Hepatocyte (in vitro differentiated cells): ENCODE measurements at places on chromosomes 1 and 21.
A peak's percentile ranks its signal among the peaks of the same experiment; 100 is the strongest.

GRCh38 chr21:36125512-36126207 is 9.2 kb upstream of the CBR3 start:
- peak; percentile 73 for DNase-seq

DNA sequence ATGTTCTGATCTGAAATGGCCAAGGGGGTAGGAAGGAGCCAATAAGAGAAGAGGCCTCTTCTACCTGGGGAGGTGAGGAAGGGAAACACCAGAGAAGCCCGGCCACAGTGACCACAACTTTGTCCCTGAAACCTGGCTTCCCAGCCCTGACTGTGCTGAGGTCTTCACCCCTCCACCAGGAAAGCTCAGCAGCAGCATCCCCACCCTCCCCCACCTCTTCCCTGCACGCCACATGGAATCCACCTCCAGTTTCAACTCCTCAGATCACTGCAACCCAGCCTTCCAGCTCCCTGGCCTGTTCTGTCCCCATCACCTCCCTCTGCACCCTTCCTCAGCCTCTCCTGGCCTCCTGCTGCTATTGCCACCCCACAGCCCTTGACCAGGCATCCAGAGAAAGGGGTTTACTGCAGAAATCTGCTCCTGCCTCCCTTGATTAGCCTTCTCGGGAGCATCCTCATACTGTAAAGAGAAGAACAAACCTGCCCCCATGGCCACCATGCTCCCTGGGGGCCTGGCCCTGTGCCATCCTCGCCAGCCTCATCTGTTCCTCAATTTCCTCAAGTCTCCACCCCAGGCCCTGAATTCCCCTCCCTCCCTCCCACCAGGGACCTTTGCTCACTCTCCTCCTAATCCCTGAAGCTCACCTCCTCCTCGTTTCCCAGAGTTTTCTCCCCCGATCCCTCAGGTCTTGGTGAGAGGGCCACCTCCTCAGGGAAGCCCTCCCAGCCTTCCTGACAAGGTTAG is 450.9 kb downstream of the MATN1 start:
- no peak for DNase-seq

DNA sequence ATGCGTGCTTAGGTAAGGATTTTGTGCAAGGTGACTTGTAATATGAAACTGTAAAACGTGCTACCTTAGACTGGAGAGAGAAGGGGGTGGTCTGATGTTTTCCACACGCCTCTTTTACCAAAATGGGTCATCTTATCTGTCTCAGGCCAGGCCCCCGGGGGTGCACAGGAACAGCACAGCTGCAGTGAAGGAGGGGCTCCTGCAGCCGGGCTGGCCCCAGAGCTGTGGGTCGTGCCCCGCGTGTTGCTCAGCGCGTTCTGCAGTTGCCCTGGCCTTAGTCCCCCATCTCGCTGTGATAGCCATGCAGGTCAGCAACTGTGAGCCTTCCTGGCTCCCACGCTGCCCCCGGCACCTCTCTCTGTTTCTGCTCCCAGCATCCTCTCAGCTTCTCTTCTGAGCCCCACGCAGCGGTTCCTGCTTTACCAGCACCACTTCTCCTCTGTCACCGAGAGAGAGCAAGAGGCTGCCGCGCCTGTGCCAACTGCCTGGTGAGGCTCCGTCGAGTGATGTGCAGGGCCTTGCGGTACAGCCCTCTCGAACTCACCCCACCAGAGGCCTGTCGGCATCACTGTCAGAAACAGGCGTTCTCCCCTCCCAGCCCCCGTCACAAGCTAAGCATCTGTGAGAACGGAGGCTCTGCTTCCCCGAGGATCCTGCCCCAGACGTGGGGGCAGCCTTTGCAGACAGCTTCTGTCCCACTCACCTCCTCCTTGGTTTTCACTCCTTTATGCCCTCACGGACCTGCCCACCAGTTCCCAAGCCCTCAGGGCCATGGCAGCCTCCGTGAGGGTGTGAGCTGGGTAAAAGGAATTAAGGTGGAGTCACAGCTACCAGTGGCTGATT is 73.3 kb downstream of the ADARB1 start:
- no peak for DNase-seq

GRCh38 chr1:210125143-210125542 is 107.5 kb upstream of the SERTAD4 start:
- DNase-seq = no peak

DNA sequence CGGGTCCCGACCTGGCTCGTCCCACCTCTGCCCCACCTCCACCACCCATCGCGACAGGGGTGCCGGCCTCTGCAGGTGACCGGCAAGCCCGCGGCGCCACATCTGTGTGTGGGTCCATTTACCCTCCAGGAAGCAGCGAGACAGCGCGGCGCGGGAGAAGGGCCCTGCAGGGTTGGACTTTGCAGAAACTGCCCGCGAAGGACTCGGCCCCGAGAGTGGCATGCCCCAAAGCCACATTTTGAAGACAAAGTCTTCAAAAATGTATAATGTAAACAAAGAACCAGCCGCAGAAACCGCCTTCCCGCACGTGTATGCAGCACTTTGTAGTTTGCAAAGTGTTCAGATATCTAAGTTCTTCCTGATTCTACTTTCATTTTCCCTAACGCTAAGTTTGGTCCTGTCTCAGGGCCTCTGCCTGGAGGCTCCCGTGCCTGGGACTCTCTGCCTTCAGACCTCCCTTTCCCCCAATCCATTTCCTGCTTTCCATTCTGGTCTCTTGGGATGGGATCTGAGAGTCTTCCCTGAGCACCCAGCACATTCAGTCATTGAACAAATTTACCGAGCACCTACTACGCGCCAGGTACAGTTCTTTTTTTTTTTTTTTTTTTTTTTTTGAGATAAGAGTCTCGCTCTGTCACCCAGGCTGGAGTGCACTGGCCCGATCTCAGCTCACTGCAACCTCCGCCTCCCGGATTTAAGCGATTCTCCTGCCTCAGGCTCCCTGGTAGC is 524 bp upstream of the TMCO4 start:
- DNase-seq = peak; percentile 58

DNA sequence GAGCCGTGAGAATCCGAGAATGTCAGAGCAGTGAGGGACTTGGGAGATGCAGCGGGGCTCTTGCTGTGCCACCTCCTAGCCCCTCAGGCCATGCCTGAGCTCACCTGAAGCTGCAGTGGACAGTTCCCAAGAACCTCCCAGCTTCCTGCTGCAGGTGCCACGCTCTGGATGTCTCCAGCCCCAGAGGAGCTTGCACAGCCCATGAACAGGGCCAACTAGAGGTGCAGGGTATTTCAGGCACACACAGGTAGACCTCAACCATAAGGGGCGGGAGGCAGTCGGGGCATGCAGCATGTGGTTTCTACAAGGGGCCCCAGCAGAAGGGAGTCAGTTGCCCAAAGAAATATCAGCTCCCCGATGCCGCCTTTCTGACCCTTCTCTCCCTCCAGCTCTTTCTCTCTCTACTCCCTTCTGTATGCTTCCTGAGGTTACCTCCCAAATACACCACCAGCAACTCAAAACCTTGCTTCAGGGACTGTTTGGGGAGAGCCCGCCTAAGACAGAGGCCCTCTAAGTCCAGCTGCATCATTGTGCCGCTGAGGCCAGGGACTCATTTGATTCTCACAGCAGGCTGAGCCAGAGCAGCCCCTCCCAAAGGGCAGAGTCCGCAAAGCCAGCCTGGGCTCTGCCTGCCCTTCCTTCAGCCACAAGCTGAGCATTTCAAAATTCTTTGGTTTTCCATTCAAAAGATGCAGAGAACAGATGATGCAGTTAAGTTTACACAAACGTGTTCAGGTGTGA is 209.8 kb downstream of the MATN1 start:
- peak; percentile 52 for DNase-seq

- DNase-seq = no peak
These were observed 333.8 kb downstream of the ZP4 start for GRCh38 chr1:237556911-237557310.

DNA sequence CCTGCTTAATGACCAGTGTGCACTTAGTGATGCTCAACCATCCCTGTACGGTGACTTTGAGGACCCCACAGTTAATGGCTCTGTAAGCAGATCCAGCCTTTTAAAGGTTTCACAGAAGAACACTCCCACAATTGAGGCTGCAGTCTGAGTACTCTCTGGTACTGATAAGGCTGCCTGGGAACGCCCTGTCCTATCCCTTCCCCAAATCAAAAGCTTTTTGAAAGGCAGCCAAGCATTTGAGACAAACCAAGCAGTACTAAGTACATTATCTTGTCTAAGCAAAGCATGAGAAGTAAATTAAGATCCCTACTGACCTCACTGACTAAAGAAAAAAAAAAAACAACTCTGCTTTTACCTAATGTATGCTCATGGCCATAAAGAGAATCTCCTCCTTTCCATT is 60.7 kb downstream of the SH3GLB1 start:
- DNase-seq = peak; percentile 32

GRCh38 chr1:235147269-235147668 is 13.8 kb downstream of the RBM34 start:
- no peak for DNase-seq

DNA sequence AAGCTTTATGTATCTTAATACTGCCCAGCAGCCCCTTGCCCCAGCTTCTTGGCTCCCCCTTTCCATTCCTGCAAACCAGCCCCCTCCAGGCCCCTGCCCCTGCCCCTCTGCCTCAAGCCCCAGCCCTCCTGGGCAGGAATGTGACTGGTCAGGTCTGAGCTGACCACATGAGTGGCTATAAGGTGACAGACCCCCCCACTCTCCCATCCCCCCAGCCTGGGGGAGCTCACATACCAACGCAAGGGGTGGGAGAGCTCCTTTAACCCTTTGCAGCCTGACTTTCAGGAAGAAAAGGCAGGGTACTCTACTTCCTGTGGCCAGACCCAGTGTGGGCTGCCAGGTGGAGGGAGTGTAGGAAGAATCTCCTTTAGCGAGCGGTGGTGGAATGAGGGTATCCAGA is 33.2 kb downstream of the AHDC1 start:
- DNase-seq = no peak

DNA sequence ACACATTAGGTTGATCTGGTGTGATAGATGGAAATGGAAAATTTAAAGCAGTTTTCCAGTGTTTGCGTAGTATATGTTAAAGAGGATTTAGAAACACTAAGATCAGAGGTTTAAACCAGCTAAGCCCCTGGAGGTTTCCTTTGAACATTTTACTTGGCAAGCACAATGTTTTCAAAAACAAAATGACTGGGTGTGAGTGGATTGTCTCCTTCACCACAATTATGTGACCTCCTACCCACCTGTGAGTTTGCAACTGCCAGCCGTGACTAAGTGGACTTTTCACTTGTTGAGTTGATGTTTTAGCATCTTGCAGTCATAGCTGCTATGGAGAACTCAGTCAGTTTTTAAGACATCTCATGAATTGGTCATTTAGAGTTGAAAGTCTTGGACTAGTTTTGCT is 4.7 kb downstream of the CCDC190 start:
- no peak for DNase-seq
